ENCODE measurements at places on chromosomes 6 and 20.

GRCh38 chr6:29376003-29376402, 912 bp upstream of the OR12D3 start:
- no peak for DNase-seq

GRCh38 chr6:36546308-36546919, 865 bp downstream of the STK38 start:
- no peak for DNase-seq

DNA sequence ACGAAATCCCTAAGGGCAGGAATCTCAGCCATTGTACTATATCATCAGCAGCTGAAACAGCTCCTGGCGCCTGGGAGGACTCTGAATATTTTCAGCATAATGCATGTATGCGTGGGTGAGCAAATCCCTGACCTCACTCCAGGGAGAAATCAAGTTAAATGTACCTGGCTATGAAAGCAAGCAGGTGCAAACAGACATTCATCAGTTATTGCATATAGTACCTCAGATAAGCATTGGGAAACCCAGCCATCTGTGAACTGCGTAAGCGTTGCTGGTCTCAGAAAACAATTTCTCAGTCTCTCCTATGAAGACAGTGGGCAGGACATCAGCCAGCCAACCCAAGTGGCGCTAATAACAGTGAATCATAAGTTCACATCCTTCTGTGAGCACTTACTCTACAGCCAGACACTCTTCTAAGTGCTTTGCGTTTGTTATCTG, 622.6 kb downstream of the EPM2A start:
- DNase-seq, result no peak

DNA sequence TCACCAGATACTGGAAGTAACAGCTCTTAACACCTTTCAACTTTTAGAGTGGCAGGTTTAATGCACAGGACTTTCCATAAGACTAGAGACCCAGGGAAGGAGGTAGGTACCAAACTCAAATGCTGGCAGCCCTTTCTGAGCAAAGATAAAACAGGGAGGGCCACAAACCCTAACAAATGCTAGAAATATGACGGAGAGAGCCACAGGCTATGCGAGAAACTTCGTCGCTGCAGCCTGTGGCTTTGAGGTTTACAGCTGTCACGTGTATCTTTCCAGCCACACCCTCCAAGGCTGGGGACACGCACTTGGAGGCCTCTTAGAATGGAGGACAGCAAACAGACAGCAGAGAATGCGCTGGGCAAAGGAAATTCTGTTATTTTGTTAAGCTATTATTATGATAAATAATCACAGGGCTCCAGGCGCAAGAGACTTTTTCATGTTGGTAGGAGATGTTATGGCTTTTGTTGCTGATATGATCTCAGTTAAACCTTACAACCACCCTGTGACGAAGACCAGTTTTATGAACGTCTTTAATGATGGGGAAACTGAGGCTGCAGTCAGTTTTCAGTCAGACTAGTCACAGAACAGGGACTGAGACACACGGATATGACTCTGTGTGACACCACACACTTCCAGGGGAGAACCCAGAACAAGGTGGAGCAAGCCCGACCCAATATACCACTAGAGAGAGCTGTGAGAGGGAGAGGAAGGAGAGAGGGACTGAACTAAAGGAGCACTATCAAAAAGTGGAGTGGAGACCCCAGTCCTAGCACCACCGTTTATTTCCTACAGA, 2.0 kb downstream of the TRAM2 start:
- DNase-seq, result no peak

GRCh38 chr6:88179692-88180091, 13.5 kb upstream of the CNR1 start:
- DNase-seq, result no peak

- DNase-seq, result no peak
Measured at GRCh38 chr20:9258901-9259300, 190.0 kb downstream of the PLCB4 start.

DNA sequence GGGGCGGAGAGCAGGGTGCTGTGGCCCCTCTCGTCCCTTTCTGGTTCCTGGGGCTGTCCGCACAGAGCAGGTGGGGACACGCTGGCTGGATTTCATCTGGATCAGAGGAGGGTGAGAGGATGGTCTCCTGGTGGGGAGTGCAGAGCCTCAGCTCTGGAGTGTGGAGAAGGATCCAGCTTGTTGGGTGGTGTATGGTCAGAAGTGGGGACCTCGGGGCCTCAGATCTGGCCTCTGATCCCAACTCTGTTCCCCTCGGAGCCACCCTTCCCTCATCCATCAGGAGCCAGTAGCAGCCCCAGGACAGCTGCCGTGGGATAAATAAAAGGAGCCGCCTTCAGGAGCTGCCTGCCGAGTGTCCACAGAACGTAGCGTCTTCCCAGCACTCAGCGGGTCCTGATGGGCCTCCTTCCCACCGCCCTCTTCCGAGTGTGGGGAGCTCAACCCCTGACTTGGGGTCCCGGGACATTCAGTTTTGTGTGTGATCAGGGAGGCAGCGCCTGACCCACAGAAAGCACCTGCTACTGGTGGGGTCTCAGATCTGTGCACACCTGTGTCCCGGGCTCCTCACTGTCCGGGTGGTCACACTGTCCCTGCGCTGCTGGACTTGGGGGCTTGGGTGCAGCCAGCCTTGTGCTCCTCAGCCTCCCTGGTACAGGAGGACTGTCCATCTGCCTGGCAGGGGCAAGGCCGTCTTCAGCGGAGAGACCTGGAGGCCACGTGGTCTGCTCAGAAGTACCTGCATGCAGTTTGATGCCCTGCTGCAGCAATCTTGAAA, 25.4 kb upstream of the BHLHE23 start:
- no peak for DNase-seq

DNA sequence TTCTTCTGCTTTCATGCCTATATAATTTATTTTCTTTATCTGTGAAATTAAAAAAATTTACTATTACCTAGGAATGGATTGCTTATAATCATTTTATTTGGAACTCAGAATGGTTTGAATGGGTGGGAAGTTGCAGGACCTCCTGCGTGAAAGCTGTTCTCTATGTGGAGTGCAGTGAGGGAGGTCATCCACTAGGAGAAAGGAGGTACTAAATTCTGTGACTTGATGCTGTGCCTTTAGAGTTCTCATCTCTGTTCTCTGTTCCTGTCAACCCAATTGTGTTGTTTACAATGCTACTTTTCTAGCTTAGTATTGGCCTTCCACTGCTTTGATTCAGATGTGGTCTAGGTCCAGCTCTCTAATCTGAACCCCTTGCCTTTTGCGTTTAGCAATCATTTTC, 65.0 kb upstream of the HIVEP1 start:
- DNase-seq, result no peak

GRCh38 chr6:92376691-92377090, 1042.7 kb downstream of the EPHA7 start:
- DNase-seq, result no peak

DNA sequence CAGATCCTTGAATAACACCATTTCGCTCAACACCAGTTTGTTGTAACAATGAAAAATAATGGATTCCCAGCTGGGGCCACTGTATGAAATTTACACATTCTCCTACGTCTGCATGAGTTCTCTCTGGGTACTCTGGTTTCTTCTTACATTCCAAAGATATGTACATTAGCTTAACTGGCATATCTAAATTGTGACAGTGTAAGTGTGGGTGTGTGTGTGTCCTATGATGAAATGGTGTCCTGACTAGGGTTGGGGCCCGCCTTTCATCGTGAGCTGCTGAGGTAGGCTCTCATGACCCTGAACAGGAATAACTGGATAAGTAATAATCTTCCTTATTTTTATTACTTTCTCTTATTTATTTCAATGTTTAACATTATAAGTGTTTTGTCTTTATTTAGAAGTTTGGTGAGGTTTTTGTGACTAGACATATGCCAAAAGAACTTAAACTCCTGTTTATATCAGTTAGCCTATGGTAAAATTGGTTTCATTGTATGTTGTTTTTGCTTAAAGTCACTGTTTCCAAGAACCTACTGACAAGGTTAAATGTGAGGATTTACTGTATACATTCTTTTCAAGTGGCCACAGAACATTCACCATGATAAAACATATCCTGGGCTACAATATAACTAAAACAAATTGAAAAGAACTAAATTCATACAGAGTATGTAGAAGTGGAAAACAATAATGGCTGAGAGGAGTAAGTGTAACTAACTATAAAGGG, 42.4 kb downstream of the RBL1 start:
- no peak for DNase-seq

- DNase-seq, result no peak
Measured at GRCh38 chr20:55135923-55136322, 660.5 kb downstream of the DOK5 start.

- no peak for DNase-seq
Measured at GRCh38 chr6:56953597-56954402, 1.1 kb upstream of the BEND6 start.

GRCh38 chr20:12028771-12029170, 111.1 kb downstream of the BTBD3 start:
- DNase-seq, result no peak

GRCh38 chr6:38192487-38192886, 373.0 kb downstream of the ZFAND3 start:
- no peak for DNase-seq

- DNase-seq, result no peak
Measured at GRCh38 chr20:11080781-11081377, 407.1 kb upstream of the JAG1 start.

GRCh38 chr6:72959821-72960220, 265.5 kb downstream of the KHDC1L start:
- no peak for DNase-seq

- DNase-seq, result no peak
Measured at GRCh38 chr6:90432937-90433336, 136.3 kb upstream of the BACH2 start.

DNA sequence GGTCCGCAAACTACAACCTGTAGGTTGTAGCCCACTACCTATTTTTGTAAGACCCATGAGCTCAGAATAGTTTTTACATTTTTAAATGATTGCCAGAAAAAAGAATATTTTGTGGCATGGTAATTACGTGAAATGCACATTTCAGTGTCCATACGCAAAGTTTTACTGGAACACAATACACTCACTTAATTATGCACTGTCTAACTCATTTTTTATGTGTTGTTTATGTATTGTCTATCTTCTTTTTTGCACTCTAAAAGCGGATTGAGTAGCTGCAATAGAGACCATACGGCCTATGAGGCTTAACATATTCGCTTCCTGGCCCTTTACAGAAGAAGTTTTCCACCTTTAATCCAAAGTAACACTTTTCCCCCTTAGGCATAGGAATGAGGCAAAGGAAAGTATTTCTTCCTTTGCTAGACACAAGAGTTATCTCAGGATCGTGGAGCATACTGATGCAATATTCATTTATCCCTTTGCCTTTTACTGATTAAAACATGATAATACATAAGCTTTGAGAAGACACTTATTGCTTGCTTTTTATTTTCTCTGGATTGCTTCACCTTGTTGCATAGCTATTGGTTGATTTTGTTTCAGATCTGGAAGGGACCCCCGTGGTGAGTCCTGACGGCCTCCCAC, 69.8 kb downstream of the FNDC1 start:
- DNase-seq, result no peak

DNA sequence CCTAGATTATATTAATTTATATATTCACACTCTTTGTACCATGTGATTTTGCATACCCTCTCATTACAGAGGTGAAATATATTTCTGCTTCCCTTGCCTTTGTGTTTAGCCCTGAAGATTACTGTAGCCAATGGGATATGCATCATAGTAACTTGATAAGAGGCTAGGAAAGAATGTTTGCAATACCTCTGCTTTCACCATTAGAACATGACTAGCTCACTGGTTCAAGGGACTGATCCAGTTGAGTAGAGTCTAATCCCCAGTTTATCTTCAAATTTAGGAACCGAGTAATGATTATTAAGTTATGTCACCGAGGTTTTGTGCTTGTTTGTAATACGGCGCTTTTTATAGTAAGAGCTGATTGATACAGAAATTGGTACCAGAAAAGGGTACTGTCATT, 552.6 kb upstream of the GJE1 start:
- no peak for DNase-seq

DNA sequence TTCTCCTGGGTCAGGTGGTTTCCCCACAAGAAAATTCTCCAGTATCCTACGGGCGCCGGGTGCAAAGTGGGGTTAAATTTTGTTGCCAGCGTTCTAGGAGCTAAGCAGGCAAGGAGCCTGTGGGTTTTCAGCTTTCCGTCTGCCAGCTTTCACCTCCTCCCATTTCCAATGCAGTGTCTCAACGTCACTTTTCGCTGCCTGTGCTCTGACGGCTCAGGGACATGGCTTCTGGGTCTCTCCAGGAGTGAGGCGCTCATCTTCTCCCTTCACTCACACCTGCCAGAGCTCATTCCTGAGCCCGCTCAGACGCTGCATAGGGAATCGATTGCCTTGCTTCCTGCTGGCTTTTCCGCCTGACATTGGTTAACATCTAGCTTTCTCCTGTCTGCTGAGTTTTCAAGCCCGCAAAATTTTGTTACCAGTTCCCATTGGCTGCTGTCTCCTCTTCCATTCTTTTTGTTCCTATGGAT, 7.3 kb upstream of the NAA20 start:
- no peak for DNase-seq

DNA sequence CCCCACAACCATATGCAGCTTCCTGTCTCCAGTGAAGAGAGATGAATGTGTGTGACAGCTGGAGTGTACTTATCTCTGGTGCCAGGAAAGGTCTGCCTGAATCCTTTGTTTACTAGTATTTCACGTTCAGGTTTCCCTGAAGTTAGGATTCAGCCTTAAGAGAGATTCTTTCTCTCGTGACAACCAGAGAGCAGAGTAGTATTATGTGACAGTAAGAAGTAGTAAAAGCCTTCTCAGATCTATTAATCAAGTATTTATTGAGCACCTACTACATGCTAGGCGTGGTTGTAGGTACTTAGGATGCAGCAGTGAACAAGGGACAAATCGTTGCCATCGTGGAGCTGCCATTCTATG, 949 bp downstream of the KIFC1 start:
- no peak for DNase-seq

GRCh38 chr6:99362678-99363268, 13.3 kb upstream of the FAXC start:
- no peak for DNase-seq

DNA sequence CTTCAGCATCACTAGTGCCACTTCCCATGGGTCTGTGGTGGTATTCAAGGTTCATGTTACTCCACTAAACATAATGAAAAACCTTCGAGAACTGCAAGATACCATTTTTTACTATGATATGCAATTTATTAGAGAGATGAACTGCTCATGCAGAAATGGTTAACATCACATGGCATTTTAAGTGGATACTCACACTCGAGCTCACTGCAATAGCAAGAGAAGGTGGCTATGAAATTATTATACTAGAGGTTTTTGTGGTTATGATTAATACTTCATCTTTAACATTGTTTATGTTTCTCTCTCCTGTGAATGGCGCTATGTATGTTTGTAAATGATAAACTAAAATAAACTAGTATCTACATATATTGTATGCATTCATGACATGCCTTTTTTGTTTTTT, 35.1 kb downstream of the SCAF8 start:
- no peak for DNase-seq

DNA sequence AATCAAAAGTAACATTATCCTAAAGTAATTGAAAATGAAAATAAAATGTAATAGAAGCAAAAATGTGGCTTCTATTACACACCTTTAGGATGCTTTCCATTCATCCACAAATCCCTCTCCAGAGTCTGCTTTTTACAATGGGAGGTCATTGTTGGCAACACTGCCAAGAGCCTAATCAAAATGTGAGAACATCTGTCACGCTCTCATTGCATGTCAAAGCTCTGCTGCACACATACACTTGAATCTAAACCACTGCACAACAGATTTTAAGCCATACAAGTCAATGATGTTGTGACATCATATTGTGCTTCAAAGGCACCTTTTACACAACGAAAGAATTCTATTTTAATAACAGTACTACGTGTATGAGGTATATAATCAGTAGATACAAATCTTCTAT, 82.1 kb downstream of the PREP start:
- DNase-seq, result no peak

- DNase-seq, result no peak
Measured at GRCh38 chr6:125114248-125114858, 39.2 kb upstream of the TPD52L1 start.
